ENCODE measurements at places on chromosomes 16 and 17. TPM values are rescaled to one million over a fixed set of nuclear protein-coding genes. Genes with fewer than 3 reads are reported as not detected.
A peak's percentile ranks its signal among the peaks of the same experiment; 100 is the strongest.

GRCh38 chr16:81808933-81809480, 29.9 kb downstream of the PLCG2 start:
- DNase-seq: no peak

DNA sequence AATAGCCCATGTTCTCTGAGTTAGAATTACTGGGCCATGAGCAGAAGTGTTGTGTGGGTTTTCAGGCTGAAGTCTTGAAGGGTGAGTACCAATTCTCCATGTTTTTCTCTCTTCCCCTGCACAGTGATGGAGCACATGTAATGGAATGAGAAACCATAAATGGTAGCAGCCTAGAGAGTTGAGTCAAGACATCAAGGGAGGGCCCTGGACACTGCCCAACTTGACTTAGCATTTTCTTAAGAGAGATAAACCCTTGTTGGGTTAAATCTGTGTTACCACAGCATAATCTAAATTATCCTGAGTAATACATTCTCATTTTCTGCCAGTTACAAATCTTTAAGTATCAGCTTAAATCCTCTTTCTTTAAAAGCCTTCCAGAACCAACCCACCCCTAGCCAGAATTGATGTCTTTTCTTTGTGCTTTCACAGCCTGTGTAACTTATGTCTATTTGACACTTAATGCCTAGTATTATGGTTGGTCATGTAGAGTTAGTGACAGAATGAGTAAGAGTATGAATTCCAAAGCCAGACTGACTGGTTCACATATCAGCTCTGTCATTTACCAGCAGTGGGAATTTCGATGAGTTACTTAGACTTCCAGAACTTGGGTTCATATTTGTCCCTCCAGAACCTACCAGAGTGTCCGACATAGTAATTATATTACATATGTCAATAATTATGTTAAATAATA, 27.0 kb upstream of the RGS9 start:
- DNase-seq: no peak

- DNase-seq: peak; percentile 86
These were observed 18.6 kb downstream of the C1QTNF1 start for GRCh38 chr17:79042421-79043190.

- DNase-seq: no peak
These were observed 25.8 kb downstream of the WSB1 start for GRCh38 chr17:27319541-27320221.

DNA sequence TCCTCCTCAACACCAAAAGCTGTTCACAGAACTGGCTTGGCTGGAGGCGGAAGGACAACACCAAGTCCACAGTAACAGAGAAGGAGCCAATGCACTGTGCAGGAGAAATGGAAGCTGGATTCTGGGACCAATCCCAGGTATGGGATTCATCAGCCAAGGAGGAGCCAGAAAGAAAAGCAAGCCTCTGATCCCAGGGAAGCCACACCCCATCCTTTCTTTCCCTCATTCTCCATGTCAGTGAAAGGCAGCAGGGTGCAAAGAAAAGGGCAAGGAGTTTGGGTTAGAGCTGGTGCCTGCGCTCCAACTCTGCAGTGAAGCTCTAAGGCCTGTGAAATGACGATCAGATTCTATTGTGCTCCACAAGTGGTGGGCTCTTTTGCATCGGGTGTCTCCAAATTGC, 11.0 kb downstream of the DCAKD start:
- no peak for DNase-seq

DNA sequence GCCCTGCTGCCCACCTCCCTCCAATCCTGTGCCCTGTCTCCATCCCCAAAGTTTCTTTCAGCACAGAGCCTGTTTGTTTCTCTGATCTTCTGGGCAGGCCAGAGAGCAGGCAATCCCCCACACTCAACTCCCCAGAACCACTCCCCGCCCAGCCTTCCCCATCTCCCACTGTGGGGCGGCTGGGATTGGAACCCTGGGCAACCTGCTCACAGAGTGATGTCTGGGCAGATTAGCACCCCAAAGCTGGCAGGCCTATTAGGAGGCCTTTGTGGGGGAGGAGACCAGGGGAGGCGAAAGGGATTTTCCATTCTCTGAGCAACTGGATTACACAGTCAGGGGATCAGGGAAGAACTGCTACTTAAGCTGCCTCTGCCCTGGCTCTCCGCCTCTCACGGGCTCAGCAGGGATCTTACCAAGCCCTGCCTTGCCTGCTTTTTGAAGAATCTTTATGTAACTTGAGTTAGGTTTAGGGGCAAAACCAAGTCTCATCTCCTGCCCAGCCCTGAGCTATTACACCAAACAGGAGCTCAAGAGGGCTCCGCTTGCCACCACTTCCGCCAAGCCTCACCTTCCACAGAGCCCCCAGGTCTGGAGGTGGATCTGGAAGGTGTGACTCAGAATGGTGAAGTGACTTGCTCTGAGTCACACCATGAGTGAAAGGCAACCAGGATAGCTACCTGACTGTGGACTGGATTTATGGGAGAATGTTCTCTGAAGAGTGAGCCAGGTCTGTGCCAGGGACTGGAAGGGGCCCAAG, 16.0 kb upstream of the LHX1 start:
- DNase-seq: peak; percentile 92

DNA sequence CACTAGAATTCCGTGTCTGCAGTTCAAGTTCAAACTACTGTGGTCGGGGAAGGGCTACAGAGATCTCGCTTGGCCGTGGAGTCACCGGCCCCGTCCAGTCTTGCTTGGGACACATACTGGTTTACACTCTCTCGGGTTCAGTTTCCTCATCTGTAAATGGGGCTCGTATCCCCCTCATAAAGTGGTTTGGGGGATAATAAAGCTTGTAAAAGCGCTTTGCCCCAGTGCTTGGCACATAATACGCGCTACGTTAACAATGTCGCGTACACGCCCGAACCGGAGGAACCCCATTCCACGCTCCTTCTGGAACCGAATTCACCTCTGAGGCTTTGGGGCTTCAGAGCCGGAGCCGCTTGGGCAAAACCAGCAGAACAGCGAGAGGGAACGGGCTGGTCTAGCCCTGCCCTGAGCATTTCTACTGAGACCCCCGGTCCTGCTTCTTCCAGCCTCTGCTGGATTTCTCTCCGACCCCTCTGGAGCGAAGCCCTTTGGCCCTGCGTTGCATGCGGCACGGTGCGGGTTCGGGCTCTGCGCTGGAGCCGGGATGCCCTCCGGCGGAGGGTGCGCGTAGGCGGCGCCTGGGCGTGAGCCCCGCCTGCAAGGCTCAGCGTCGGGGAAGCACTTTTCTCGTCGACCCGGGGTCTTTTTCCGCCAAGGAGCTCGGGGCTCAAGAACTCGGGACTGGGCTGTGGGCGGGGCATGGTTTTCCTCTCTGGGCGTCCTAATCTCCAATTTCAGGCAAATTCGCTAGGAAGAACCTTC, 26.1 kb upstream of the HOXB13 start:
- DNase-seq: peak; percentile 13

DNA sequence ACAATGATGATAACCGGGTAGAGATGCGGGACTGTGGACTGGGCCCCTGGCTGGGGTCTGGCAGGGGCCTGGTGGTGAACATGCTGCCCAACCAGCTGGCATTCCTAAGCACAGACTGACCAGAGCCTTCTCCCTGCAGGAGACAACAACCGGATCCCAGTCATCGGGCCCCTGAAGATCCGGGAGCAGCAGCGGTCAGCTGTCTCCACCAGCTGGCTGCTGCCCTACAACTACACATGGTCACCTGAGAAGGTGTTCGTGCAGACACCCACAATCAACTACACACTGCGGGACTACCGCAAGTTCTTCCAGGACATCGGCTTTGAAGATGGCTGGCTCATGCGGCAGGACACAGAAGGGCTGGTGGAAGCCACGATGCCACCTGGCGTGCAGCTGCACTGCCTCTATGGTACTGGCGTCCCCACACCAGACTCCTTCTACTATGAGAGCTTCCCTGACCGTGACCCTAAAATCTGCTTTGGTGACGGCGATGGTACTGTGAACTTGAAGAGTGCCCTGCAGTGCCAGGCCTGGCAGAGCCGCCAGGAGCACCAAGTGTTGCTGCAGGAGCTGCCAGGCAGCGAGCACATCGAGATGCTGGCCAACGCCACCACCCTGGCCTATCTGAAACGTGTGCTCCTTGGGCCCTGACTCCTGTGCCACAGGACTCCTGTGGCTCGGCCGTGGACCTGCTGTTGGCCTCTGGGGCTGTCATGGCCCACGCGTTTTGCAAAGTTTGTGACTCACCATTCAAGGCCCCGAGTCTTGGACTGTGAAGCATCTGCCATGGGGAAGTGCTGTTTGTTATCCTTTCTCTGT, 5.1 kb upstream of the SLC7A6 start:
- DNase-seq: no peak

- DNase-seq: no peak
These were observed 99.4 kb downstream of the CYLD start for GRCh38 chr16:50841081-50841886.

GRCh38 chr17:30341703-30342249, 7.9 kb upstream of the TMIGD1 start:
- no peak for DNase-seq

GRCh38 chr17:44167181-44167861, 3.2 kb upstream of the ASB16 start:
- no peak for DNase-seq

DNA sequence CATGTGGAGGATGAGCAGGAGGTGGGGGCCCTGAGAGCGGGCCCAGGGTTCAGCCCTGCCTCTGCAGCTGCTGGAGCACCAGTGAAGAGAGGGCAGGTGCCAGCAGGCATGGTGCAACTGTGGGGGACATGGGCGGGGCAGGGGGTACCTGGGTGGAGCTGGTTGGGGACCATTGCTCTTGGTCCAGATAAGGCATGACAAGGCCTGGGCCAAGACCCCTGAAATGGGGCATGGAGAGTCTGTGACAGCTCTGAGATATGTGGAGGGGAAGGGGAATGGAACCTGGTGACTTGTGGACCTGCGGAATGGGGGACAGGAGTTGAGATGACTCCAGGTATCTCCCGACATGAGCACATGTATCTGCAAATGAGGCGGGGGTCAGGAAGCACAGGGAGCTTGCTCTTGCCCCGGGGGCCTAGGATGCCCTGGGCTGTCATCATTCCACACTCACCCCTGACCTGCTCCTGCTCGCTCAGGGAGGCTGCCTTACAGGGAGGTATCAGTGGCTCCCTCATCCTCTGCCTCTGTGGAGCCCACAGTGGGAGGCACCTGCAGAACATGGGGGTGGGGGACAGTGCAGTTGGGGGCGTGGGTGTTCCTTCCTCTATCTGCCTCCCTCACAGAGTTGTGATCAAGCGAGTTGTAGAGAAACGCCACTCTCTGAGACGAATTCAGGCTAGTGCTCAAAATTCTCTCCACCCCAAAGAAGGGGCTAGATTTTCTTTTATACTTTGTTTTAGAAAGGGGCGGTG, 40.2 kb downstream of the TMEM235 start:
- no peak for DNase-seq

GRCh38 chr16:16861546-16861945, 482.6 kb downstream of the NPIPA7 start:
- DNase-seq: peak; percentile 43

- no peak for DNase-seq
These were observed 578.2 kb downstream of the TOX3 start for GRCh38 chr16:51968749-51969148.

- peak; percentile 23 for DNase-seq
These were observed 7.3 kb upstream of the DDX52 start for GRCh38 chr17:37650419-37651003.

The PIPOX gene
- not detected for total RNA-seq

The TBC1D3L gene
- not detected for total RNA-seq

The SOX15 gene
- total RNA-seq: not detected

The KNOP1 gene
- 24.6 TPM for total RNA-seq

The TOX3 gene
- not detected for total RNA-seq

The RBFOX1 gene
- total RNA-seq: not detected

All from Daoy (cell line).